ENCODE measurements at places on chromosomes 6 and 20.

GRCh38 chr20:49627329-49627761 lies 59.4 kb upstream of the PTGIS start:
- no peak for DNase-seq

DNA sequence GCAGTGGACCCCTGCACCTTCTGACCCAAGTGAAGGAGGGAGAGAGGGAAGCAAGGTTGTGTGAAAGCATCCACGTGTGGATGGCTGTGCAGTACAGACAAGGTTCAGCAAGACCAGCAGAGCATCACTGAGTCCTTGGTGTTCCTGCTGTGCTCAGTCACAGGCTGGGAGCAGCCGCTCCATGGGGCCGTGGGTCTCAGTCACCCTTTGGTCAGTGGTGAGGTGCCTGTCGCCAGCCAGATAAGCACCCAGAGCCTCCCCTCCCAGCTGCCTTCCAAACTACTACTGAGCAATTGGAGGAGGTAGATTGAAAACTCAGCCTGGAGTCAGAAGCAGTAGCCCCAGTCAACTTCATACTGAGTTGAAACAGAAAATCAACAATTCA lies 218.9 kb downstream of the SLC24A3 start:
- no peak for DNase-seq

DNA sequence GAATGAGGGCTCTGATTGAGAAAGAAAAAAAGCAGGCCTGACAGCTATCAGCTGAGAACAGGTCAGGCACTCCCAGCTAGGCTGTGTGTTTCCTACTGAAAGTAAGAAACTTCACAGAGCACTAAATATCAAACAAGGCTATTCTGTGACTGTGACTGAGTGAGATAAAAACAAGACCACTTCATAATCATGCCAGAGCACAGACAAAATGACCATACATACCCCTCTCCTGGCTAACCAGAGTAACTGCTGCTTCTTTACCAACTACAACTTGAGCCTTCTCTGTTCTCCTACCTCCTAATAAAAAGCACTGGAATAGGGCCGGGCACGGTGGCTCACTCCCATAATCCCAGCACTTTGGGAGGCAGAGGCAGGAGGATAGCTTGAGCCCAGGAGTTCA lies 6.8 kb upstream of the BTN1A1 start:
- DNase-seq = no peak

DNA sequence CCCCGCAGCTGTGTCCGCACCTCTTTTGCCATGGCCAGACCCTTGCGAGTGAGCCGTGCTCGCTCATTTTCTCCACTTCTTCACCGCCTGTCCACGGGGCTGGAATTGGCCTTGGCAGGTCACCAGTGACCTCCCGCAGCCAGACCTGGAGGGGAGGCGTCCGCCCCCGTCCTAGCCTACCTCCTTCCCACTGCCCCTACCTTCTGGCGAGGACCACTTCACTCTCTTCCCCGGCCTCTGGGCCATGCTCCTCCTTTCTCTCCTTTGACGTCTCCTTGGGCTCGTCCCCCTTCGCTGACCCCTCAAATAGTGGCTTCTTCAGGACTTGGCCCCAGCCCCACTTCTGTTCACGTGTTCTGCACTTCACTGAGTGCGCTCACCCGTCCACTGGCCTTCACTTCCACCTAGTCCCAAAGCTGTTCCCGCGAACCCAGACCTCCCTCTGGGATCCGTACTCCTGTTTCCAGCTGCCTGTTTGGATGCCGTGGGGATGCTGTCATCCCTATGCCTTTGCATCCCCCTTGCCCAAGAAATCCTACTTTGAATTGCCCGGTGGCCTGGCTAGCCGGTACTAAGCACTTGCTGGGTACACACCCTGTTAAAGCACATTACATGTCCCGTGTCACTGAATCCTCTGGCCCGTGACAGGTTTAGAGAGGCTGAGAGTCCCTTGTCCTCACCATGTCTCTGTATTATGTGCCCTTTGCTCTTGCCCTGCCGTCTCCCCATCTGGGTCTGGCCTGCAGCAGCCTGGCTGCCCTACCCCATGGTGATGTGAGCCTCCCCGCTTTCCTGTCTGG lies 33.0 kb downstream of the SPATA2 start:
- no peak for DNase-seq

- DNase-seq = no peak
These were observed 60.9 kb upstream of the RBM24 start for GRCh38 chr6:17220040-17220910.

- DNase-seq = no peak
These were observed 7.5 kb downstream of the SMPD2 start for GRCh38 chr6:109447878-109448555.
